ENCODE measurements at places on chromosomes 2 and 18. TPM values are rescaled to one million over a fixed set of nuclear protein-coding genes. Genes with fewer than 3 reads are reported as not detected.

Gene GRB14
- total RNA-seq = 0.26 TPM

Gene RETSAT
- total RNA-seq = 61.6 TPM

Gene TMEM247
- total RNA-seq = not detected

Gene BMP10
- not detected for total RNA-seq

Gene ACTR3
- 120 TPM for total RNA-seq

Gene SPR
- 25.9 TPM for total RNA-seq

Gene MC5R
- total RNA-seq = not detected

Gene ST6GAL2
- total RNA-seq = not detected

Gene INHBB
- total RNA-seq = not detected

GRCh38 chr2:191555092-191555742 is 122.7 kb upstream of the NABP1 start:
- DNase-seq = peak; percentile 83

DNA sequence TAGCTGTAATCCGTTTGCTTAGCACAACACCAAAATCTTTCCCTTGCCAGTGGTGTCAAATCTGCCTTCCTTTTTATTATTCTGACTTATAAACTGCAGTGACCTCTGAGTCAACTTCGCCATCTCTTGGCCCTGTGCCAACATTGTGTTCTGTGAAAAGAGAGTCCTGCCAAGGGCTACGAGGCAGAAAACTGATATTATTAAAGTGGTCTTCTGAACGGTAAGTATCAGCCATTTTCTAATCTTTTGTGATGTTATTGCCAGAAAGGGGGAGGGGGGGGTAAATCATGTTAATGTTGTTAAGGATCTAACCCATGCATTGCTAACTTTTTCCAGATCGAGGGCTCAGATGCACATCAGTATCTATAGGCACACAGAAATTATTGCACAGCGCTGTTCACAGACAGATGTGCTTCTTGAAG is 121.5 kb upstream of the LTBP1 start:
- peak; percentile 62 for DNase-seq

DNA sequence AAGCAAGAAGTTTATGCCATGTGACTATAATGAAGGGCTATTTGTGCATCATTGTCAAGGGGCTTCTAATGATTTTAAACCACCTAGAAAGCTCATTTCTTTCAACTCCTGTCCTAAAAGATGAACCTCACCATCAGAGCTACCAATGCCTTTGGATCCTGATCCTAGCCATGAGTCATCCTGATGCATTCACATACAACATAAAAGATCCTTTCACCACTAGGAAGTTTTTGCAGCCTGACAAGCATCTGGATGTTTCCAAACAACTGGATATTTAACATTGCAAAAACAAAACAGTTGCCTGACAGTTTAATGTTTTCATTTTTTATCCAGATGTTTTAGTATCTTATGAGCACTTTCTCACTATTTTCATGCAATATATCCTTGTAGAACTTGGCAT is 425.3 kb downstream of the MBD2 start:
- DNase-seq = peak; percentile 44

DNA sequence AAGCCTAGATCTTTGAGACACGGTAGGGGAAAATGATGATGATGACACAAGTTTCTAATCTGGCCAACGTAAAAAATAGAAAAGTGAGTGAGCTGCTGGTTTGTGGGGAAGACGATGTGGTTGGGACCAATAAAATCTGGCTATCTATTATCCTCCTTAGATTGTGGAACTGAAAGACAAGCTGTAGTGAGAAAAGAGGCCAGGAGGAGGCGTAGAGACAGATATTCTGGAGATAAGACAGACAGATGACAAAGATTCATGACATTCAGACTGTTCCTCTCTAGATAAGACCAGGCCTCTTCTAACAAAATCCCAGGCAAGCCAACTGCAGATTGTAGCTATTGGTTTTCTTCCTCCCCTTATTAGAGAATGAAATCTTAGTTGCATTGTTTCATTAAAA is 376.3 kb upstream of the UBE2E3 start:
- peak; percentile 6 for DNase-seq

DNA sequence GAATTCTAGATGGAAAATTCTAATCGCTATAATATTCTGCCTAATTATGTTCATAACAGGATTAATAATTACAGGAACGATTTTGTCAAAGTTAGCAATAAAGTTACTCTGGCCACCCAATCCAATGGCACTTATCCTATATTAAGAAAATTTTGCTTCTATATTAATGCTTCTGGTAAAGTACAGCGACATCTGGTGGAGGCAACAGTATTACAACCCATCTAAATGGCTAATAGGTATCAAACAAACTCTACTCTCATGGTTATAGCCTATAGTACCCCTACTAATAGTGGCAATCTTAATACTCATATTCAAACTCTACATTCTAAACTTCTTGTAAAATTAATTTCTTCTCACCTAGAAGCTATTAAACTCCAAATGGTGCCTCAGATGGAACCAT is 1084.7 kb upstream of the LRRTM1 start:
- no peak for DNase-seq

GRCh38 chr2:177445200-177445599 is 52.6 kb downstream of the AGPS start:
- no peak for DNase-seq

GRCh38 chr2:240205348-240205747 is 64.9 kb upstream of the OTOS start:
- DNase-seq = peak; percentile 51

DNA sequence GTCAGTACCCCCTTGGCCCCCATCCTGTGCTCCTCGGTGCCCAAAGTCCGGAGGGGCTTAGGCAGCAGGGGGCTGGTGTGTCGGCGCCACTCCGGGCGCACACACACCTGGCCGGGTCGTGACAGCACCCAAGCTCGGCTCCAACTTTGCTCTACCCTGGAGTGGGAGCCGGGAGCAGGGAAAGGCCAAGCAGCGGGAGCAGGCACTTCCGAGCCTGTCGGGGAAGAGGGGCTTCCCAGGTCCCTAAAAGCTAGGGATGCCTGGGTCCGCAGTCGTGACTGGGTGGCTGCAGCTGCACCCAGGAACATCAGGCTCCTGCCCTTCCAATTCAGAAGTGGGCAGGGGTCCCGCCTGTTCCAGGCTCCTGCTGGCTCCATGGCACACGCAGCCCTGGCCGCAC is 48.4 kb downstream of the PAPOLG start:
- no peak for DNase-seq

DNA sequence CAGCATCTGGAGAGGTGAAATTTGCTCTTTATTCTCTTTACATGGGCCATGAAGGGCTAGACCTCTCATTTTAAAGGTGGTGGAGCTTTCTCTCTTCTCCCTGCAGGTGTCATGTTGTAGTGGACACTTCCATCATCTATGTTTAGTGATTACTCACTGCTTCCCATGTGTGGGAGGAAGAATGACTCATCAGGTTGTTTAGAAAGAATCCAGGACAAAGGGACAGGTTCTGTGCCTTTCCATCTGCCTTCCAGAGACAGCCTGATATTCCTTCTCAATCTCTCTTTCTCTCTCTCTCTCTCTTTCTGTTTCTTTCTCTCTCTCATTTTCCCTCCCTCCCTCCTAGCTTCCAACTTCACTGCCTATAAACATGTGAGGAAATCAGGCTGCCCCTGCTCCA is 38.7 kb downstream of the SCG2 start:
- peak; percentile 85 for DNase-seq

DNA sequence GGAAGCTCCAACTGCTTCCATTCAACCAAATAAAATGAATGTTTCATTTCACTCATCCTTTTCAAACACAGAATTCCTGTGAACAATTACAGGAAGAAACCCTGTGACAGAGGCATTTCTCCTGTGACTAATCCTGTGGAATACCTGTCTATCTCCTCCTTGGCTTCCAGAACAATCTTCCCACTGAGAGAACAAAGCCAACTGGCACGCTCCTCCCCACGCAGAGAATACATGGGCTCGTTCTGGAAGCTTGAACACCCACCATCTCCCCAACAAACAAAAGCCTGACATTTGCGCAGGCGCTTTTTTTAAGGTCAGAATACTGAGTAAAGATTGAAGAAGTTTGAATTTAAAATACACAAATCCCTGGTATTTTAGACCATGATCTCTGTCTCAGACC is 104.7 kb upstream of the SLC66A3 start:
- no peak for DNase-seq

DNA sequence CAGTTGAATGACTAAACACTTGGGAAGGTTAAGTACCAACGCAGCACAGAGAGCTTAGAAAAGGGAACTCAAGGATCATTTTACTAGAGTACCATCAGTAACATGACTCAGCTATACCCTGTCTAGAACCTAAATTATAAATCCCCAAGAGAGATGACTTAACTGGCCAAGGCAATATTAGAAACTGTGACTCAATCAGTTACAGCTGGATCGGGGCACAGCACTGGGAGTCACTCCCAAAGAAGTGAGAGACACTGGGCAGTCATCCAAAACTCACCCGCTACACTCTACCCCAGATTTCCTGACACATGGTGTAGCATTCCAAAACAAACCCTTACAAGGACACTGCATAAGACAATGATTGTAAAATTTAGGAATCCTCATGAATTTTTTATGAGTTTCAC is 17.7 kb downstream of the IWS1 start:
- peak; percentile 100 for DNase-seq

DNA sequence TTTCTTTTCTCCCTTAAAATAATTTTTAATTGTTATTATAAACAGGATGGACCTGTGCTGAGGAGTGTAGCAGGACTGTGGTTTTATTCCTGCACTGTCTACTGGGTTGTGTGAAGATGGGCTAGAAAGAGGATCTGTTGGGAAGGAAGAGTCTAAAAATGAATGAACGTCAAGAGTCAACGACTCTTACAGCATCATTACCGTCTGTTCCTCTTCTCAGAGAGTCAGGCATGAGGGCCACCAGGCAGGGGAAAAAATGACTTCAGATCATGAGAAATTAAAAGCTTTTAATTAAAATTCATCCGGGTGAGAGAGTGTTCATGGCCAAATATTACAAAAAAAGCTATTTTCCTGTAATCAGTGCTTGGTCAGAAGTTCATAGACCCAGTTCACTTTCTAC is 32.6 kb downstream of the SRSF7 start:
- DNase-seq = no peak

GRCh38 chr18:51162617-51163016 is 34.9 kb downstream of the MEX3C start:
- DNase-seq = no peak
